ENCODE measurements at places on chromosomes 6 and 20.

GRCh38 chr6:134182528-134182927 is 130.1 kb upstream of the SLC2A12 start:
- no peak overlapping the region for H3K4me3 ChIP-seq
- no peak overlapping the region for H3K27ac ChIP-seq
- no peak for DNase-seq
- H3K36me3 ChIP-seq, result no peaks in the 10 kb centered on the region

DNA sequence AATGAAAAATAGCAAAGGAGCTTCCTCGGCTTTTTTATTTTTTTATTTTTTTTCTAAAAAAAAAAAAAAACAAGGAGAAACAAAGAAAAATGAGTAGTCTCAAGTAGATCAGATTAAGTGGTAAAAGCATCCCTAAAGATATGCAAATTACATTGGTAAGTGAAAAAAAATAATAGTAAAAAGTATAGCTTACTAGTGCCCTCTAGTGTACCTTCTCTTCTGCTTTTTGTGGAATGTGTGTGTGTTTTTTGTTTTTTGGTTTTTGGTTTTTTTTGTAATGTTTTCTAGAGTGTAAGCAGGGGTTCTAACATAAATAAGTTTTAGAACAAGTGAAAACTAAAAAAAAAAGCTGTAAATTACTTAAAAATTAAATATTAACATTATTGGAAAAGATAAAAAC is 1062.0 kb downstream of the HACE1 start:
- no peaks in the 10 kb centered on the region for H3K27me3 ChIP-seq
- H3K4me1 ChIP-seq, result no peaks in the 10 kb centered on the region
- no peak overlapping the region for H3K27ac ChIP-seq
- H3K36me3 ChIP-seq, result no peaks in the 10 kb centered on the region
- DNase-seq, result no peak

DNA sequence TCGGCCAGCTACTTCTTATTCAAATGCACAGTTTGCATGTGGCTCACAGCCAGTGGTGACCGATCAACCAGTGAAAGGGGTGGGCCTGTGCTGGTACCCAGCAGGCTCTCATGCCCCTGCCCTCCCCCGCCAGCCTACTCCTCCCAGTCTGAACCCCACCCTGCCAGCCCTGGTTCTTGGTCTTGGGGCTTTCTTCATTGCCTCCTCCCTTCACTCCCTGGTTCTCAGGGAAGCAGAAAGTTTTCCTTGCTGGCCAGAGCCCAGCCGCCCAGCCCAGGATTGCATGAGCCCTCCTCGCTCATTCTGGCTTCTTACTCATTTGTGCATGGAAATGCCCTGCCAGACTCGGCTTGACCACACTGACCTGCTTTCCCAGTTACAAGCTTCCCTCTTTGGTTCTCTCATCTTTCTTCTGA is 40.8 kb downstream of the KCNK17 start:
- H3K4me3 ChIP-seq, result no peak overlapping the region
- H3K27me3 ChIP-seq, result peaks cover 1% of the 10 kb centered on the region
- no peaks in the 10 kb centered on the region for H3K36me3 ChIP-seq
- DNase-seq, result no peak
- no peak overlapping the region for H3K27ac ChIP-seq
- no peaks in the 10 kb centered on the region for H3K4me1 ChIP-seq

DNA sequence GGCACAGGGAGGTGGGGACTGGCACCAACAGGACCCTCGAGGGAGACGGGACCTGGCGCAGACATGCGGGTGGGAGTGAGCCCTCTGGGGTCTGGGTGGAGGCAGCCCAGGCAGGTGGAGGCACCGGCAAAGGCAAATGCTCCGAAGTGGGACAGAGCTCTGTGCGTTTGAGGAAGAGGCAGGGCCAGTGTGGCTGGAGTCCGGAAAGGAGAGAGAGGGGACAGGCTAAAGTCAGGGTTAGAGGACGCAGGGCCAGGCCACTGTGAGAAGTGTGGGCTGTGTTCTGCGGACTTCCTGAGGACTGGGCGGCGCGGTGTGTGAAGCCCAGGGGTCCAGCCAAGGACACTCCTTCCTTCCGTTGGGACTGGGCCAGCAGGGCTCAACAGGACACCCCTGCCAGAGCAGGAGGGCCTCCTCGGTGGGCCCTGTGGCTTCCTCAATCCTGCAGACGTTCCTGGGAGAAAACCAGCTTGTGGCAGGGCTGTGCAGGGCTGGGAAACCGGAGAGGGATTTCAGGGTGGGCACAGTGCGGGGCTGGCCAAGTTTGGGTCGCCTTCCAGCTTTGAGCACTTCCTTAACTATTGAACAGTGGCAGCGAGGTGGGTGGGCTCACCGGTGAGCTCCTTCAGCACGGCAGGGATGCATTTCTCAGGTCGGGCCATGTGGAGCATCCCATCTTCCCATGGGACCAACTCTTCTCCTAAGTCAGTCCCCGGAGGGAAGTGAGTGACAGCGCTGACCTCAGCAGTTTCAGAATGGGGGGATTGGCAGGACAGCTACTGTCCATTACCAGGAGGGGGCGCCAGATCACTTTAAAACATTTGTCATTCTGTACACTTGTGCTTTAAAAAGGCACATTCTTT is 22.5 kb downstream of the MOCS3 start:
- H3K27ac ChIP-seq, result peak overlapping the region; percentile 28
- H3K36me3 ChIP-seq, result no peaks in the 10 kb centered on the region
- peaks cover 18% of the 10 kb centered on the region for H3K4me1 ChIP-seq
- no peak overlapping the region for H3K4me3 ChIP-seq

DNA sequence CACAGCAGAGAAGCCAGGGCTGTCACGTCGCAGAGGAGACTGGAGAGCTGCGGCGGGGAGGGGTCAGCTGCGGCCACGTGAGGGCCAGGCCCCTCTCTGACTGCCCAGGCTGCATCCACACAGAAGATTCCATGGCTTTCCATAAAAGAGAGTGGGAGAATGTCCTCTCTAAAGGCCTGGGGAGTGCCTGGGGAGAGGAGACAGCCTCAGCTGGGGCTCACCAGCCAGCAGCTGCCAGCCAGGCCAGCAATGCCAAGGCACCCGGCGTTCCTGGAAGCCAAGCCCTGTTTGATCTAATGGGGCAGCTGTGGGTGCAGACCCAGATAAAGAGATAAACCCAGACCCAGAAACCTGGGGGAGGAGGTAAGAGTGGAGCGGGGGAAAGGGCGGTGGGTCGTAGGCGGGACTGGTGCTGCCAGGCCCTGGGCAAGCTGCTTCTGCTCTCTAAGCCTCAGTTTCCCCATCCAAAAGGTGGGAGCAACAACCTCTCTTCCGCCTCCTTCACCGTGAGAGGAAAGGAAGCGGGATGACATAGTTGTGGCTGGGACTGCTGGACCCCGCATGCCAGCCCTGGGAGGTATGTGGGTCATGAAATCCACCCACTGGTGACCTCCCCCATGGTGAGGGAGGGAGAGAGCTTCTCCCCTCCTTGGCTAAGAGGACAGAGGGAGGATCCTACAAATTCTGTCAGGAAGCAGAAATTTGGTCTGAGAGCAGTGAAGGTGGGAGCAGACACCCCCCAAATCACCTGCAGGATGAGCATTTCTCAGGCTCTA is 3.1 kb upstream of the OSBPL2 start:
- no peaks in the 10 kb centered on the region for H3K27me3 ChIP-seq
- H3K4me1 ChIP-seq, result peaks cover 16% of the 10 kb centered on the region
- no peak overlapping the region for H3K27ac ChIP-seq
- H3K4me3 ChIP-seq, result no peak overlapping the region
- no peaks in the 10 kb centered on the region for H3K36me3 ChIP-seq

DNA sequence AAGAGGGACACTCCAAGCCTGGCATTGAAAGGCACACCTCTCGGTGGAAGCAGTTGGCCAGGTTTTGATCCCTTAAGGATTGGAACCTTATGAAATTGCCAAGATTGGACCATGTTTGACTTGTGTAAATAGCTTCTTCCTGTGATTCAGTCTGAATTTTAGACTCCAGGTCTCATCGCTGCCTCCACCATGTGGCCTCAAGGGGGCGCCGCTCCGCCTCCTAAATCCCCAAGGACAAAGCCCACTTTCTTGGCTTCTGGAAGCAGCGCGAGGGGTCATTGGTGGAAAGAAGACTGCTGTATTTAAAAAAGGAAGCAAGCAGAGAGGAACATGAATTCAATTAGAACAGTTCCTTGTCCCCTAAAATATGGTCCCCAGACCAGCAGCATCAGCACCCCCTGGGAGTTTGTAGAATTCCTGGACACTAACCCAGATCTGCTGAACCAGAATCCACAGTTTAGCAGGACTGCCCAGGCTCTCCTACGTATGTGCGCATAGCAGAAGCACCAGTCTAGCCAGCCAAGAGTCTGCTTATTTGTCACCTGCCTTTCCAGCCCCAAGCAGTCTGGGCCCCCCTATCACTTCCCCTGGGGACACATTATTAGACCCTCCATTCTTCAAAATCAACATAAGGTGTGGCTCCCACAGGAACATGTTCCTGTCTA is 108.5 kb downstream of the LY86 start:
- H3K27me3 ChIP-seq, result peaks cover 25% of the 10 kb centered on the region
- H3K4me1 ChIP-seq, result no peaks in the 10 kb centered on the region
- H3K27ac ChIP-seq, result no peak overlapping the region
- H3K4me3 ChIP-seq, result no peak overlapping the region
- peak; percentile 57 for DNase-seq
- H3K36me3 ChIP-seq, result no peaks in the 10 kb centered on the region

DNA sequence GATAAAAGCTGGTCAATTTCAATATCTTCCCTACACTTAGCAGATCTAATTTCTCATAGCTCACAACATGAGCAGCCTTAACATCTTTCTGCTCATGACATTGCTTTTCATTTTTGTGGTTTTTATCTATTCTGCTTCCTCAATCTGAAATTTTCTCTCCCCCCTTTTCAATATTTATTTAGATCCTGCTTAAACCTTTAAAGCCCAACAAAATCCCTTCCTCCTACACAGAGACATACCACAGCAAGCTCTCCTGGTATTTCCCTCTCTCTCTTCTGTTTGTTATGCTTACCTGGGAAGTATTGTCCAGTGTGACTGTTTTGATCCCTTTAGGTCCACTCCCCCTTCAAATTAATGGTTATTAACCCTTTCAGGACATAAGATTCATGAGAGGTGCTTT is 582.5 kb downstream of the RFPL4B start:
- no peaks in the 10 kb centered on the region for H3K4me1 ChIP-seq
- H3K4me3 ChIP-seq, result no peak overlapping the region
- no peak for DNase-seq
- H3K27me3 ChIP-seq, result no peaks in the 10 kb centered on the region

GRCh38 chr20:17809362-17810061 is 109.7 kb downstream of the BANF2 start:
- DNase-seq, result no peak
- no peak overlapping the region for H3K4me3 ChIP-seq
- no peaks in the 10 kb centered on the region for H3K4me1 ChIP-seq
- H3K27me3 ChIP-seq, result peaks cover 3% of the 10 kb centered on the region
- no peaks in the 10 kb centered on the region for H3K36me3 ChIP-seq

GRCh38 chr6:69580706-69581105 is 216.1 kb downstream of the LMBRD1 start:
- no peak for DNase-seq
- no peak overlapping the region for H3K4me3 ChIP-seq
- H3K4me1 ChIP-seq, result peaks cover 16% of the 10 kb centered on the region
- peaks cover 5% of the 10 kb centered on the region for H3K27me3 ChIP-seq
- no peaks in the 10 kb centered on the region for H3K36me3 ChIP-seq
- no peak overlapping the region for H3K27ac ChIP-seq

- no peak overlapping the region for H3K27ac ChIP-seq
- H3K4me3 ChIP-seq, result no peak overlapping the region
- peaks cover 5% of the 10 kb centered on the region for H3K36me3 ChIP-seq
- no peaks in the 10 kb centered on the region for H3K27me3 ChIP-seq
- DNase-seq, result no peak
- no peaks in the 10 kb centered on the region for H3K4me1 ChIP-seq
These were observed 305.0 kb downstream of the BCKDHB start for GRCh38 chr6:80411486-80411885.

DNA sequence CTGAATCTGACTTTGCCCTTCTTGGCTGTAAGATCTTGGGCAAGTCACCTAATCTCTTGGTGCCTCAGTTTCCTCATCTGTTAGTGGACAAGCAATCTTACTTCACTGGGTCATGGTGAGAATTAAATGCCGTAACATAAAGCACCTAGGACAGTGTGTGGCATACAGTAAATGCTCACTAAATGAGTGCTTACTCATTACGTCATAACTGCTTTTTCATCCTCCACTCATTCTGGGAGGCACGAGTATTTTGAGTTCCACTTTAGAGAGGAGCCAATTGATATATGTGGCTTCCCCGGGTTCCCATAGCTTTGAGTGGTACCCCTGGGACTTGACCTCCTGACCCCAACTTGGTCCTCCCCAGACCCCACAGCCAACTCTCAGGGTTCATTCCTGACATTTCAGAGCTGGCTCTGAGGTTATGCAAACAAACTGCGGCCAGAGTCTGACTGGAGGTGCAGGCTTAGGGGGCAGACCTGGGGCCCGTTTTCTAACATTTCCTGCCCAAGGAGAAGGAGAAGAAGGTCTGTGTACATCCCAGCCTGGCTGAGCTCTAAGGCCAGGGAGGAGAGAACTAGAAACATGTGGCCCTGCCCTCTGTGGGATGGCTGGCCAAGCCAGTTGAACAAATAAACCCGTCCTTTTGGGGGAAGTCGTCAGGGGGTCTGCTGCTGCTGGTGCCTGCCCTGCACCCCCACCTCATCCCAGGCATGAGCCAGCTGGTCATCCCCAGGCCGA is 5.8 kb downstream of the ANGPT4 start:
- H3K4me1 ChIP-seq, result no peaks in the 10 kb centered on the region
- H3K27ac ChIP-seq, result no peak overlapping the region
- DNase-seq, result no peak
- H3K4me3 ChIP-seq, result no peak overlapping the region
- H3K36me3 ChIP-seq, result no peaks in the 10 kb centered on the region

- H3K4me3 ChIP-seq, result no peak overlapping the region
- no peaks in the 10 kb centered on the region for H3K36me3 ChIP-seq
- H3K27ac ChIP-seq, result no peak overlapping the region
- H3K4me1 ChIP-seq, result no peaks in the 10 kb centered on the region
- H3K27me3 ChIP-seq, result no peaks in the 10 kb centered on the region
These were observed 315.7 kb downstream of the TRDN start for GRCh38 chr6:123321020-123321419.

DNA sequence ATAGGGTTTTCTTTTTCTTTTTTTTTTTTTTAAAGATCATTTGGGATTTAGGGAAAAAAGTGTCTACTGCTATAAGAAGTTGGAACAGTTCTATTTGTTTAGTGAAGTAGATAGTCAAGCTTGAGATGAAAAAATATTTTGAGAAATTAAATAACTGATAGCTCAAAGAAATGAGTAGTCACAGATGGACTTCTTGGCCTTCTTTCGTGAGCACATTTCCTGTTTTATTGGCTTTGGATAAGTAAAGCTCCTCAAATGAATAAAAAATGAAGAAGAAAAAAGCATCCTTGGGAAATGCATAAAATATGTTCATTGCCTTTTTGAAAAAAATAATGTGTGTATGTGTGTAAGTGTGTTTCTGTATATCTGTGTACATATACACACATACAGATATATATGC is 515.9 kb downstream of the GRIK2 start:
- no peaks in the 10 kb centered on the region for H3K27me3 ChIP-seq
- H3K27ac ChIP-seq, result no peak overlapping the region
- H3K4me3 ChIP-seq, result no peak overlapping the region
- H3K36me3 ChIP-seq, result no peaks in the 10 kb centered on the region

GRCh38 chr6:144286503-144287393 is 1.6 kb downstream of the UTRN start:
- peak overlapping the region; percentile 90 for H3K4me3 ChIP-seq
- H3K36me3 ChIP-seq, result no peaks in the 10 kb centered on the region
- peak; percentile 42 for DNase-seq
- H3K27me3 ChIP-seq, result peaks cover 10% of the 10 kb centered on the region
- H3K27ac ChIP-seq, result no peak overlapping the region

- peaks cover 86% of the 10 kb centered on the region for H3K4me1 ChIP-seq
- peak; percentile 77 for DNase-seq
- peak overlapping the region; percentile 87 for H3K4me3 ChIP-seq
- H3K27ac ChIP-seq, result peak overlapping the region; percentile 97
- H3K36me3 ChIP-seq, result peaks cover 6% of the 10 kb centered on the region
These were observed 1.0 kb upstream of the RIPOR2 start for GRCh38 chr6:24936641-24937317.

Measured in activated CD4-positive, alpha-beta memory T cell treated with anti-CD3 and anti-CD28 coated beads for 36 hours (primary cell).